Nephron progenitor cell (in vitro differentiated cells): ENCODE measurements at places on chromosomes 1 and 21.

DNA sequence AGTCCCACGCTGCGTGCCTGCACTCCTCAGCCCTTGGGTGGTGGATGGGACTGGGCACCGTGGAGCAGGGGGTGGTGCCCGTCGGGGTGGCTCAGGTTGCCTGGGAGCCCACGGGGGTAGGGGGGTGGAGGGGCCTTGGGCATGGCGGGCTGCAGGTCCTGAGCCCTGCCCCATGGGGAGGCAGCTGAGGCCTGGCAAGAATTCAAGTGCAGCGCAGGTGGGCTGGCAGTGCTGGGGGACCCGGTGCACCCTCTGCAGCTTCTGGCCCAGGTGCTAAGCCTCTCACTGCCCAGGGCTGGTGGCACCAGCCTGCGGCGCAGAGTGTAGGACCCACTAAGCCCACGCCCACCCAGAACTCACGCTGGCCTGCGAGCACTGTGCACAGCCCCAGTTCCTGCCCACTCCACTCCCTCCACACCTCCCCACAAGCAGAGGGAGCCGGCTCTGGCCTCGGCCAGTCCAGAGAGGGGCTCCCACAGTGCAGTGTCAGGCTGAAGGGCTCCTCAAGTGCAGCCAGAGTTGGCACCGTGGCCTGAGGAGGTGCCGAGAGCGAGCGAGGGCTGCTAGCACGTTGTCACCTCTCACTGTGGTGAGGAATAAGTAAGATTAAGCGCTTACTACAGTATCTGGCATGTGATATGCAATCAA, 12.8 kb downstream of the TNNI3K start:
- DNase-seq, result no peak

DNA sequence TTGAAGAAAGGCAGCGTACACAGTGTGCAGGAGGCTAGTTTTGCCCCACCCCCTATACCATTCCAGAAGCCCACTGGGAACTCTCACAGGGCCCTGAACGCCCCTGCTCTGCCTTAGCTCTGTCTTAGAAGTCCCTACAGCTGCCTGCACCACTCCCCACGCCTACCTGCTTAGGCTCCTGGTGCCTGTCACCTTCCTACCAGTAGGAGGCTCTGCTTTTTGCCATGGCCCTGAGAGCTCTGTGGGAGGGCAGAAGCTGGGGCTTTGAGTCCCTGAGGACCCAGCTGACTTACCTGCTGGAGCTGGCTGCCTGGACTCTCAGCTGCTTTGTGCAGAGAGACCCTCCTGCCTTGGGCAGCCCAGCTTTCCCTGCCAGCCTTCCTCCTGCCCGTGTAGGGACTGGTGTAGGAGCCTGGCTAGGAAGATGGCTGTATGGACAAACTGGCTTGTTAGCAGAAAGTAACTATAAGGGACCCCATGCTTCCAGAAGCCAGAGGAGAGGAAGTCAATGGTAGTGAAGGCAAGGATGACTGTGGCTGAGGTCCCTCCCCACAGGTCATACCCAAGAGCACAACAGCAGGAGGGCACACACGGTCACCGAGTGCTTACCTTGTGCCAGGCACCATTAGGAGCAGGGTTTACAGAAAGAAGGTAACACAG, 9.8 kb upstream of the CELSR2 start:
- DNase-seq, result peak; percentile 48

DNA sequence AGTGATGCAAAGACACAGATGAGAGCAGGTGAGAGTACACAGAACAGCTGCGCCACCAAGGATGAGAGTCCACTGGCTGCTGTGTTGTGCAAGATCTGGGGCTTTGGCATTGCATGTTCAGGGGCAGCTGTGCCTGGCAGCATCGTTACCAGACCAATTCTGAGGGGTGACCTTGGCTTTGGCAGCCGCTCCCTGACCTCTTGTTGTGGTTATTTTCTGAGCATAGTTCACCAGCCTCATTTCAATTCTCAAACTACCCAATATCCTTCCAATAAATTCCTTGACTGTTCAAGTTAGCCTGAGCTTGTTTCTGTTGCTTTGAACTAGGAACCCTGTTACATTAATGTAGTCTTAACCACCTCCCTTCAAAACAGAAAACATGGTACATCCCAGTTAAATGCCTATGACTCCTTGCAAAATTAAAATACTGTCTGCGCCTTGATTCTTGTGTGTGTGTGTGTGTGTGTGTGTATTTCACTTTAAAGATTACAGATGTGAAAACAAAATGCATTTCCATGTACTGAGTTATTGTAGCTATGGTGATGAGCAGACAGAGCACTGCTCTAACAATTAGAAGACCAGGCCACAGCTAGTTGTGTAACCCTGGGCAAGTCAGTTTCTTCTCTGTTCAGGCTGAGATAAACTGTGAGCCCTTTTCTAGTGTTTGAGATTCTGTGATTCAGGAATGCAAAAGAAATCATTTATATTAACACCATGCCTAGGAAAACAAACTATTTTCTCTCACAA, 106.3 kb upstream of the GUCA2B start:
- DNase-seq, result no peak

DNA sequence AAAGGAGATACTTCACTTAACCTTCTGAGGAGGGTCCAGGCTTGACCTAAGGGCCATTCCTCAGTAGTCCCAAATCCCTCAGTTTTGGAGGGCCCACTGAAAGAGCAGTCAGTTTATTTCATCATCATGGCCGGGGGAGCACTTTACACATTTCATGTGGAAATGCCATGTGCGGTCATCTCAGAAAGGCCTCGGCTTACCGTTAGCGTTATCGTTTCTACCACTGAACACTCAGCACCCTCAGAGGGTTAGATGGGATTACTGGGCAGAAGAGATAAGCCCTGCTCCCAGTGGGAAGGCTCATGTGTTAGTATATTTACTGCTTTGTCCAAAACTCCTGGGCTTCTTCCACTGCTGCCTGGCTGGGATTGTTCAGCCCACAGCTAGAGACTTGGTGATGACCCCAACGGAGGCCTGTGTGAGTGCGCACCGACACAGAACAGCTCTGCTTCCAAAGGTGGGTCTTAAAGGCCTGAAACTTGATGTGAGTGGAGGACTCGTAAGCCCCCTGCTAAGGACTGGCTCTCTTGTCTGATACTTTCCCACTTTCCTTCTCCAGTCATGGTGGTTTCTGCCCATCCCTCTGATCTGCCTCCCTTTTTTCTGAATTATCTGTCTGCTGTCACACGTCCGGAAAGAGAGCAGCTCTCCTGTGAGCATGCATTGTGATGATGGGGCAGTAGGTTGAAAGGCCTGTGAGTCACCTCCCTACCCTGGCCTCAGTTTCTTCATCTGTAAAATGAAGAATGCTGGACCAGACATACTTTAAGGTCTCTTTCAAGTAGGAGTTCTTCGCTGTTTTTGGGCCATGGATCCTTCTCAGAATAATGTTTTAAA, 284.5 kb downstream of the ASTN1 start:
- no peak for DNase-seq

GRCh38 chr1:211951856-211952255, 83.5 kb downstream of the INTS7 start:
- DNase-seq, result no peak

DNA sequence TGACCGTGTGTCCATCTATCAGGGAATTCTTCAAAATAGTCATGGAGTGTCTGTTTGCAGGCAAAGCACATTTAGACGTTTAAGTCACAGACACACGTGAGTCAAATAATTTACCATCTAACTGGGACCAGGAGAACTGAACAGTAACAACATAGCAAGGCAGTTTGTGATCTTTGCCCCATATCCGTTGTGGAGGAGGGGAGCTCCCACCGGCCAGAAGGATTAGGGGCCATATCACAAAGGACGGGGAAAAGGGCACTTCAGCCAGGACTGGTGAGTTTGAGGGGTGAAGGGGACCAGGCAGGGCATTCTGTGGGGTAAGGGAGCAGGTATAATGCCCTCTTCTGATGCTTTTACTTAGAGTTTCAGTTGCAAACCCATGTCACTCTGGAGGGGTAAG, 22.9 kb downstream of the ELAPOR1 start:
- no peak for DNase-seq

- DNase-seq, result no peak
Measured at GRCh38 chr21:35361988-35362387, 312.9 kb upstream of the RUNX1 start.

DNA sequence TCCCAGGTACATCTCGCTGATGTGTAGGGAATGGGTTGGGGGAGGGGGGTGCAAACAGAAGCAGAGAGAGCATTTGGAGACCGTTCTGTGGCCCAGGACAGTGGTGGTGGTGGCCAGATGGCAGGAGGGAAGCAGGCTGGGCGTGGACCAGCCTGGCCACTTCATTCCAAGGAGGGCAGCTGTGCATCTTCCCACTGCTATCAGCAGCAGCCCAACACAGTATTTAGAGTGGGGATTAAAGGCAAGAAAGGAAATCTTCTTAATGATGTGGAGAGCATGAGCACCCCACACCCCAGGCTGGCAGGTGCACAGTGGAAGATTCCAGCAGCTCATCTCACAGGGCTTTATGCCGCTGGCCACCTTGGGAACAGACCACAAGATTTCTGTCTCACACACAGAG, 198.7 kb downstream of the NPHP4 start:
- DNase-seq, result no peak

DNA sequence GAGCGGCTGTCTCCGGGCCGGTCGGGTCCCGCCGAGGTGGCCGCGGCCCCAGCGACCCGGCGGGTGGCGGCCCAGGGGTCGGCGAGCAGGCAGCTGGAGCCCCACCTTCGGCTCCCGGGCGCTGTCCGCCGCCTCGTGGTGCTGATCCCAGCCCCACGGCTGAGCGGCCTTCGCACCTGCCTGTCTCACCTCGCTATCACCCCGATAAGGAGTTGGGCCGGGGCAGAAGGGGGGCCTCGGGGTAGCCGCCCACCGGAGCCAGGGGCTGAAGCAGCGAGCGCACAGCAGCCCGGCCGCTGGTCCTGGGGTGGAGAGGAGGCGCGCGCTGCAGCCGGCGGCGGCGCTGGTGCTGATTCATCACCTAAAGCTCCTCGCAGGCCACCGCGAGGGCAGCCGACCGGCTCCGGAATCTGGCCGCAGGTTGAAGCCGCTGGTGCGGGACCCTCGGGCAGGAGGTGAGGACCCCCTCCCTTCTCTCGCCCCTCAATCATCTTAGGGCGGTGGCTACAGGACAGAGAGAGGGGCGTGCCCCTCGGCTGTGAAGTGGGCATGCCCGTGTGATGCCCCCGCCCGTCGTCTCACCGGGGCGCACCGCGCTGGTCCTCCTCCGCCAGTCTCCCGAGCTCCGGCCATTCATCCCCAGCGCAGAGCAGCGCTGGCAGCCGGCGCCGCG, 575 bp downstream of the TRIM67 start:
- peak; percentile 87 for DNase-seq

- no peak for DNase-seq
Measured at GRCh38 chr1:66436378-66437135, 97.4 kb upstream of the SGIP1 start.

DNA sequence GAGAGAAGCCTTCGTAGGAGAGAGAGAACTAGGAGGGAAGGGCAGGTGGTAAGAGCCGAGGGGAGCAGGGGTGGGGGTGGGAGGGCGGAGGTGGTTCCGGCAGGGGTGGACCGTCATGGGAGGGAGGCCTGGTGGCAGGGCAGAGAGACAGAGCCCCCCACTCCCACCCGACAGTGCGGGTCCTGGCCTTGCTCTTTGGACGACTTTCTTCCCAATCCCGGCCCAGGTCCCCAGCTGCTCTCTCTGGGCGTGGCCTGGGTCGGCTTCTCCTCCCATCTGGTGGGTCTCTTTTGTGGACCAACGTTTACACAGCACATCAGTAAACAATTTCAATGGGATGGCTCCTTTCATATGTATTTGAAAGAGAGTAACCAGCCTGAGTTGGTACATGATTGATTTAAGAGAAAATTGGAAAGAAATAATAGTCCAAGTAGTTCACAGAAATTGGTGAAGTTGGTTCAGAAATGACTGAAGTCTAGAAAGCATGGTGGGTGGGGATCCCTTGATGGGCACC, 56.9 kb downstream of the LDLRAD2 start:
- no peak for DNase-seq

DNA sequence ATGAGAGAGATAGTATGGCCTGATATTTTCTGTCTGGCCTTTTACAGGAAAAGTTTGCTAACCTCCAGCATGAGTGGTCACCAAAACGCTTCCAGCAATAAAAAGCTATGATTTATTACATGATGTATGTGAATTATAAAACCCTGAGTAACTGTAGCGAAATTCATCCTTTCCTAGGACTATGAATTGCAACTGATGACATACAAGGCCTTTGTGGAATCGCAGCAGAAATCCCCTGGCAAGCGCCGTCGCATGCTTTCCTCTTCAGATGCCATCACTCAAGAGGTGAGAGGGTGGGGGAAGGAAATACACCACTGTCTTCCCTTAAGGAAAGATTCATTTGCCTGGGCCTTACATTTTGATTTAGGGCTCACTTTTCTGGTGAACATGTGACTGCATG, 117.9 kb downstream of the MACF1 start:
- DNase-seq, result no peak

- peak; percentile 55 for DNase-seq
Measured at GRCh38 chr1:27571439-27572018, 32.4 kb downstream of the AHDC1 start.

GRCh38 chr1:232137066-232137465, 492.9 kb downstream of the SIPA1L2 start:
- DNase-seq, result no peak

DNA sequence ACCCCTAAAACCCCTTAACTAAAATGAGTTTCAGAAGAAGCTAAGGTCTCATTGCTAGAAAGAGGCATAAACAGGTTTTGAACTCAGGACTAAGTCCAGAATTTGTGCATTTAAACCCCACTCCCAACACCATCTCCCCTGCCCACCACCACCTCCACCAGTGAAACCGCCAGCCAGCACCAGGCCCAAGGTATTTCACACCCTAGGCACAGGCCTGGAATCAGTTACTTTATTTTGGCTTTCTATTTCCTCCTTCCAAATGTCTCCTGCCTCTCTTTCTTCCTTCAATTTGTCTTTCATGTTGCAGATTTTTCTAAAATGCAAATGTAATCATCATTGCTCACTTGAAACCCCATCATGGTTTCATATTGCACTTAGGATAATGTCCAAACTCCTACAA, 1.9 kb upstream of the IPO13 start:
- DNase-seq, result no peak

- DNase-seq, result no peak
Measured at GRCh38 chr1:40312238-40313205, 4.6 kb downstream of the COL9A2 start.

- no peak for DNase-seq
Measured at GRCh38 chr21:14995226-14995625, 69.6 kb downstream of the NRIP1 start.

- no peak for DNase-seq
Measured at GRCh38 chr1:77783141-77783540, 3.7 kb downstream of the MIGA1 start.

GRCh38 chr21:34968414-34969333, 80.4 kb downstream of the RUNX1 start:
- DNase-seq, result no peak

GRCh38 chr1:3536420-3537195, 74.7 kb downstream of the MEGF6 start:
- DNase-seq, result no peak

- peak; percentile 84 for DNase-seq
Measured at GRCh38 chr1:176949033-176949662, 215.4 kb downstream of the ASTN1 start.
